Naive B cell (primary cell): ENCODE measurements at places on chromosomes 2 and 18. TPM values are rescaled to one million over a fixed set of nuclear protein-coding genes. Genes with fewer than 3 reads are reported as not detected.

- no peak overlapping the region for H3K27ac ChIP-seq
- DNase-seq, result no peak
- H3K4me1 ChIP-seq, result no peaks in the 10 kb centered on the region
Measured at GRCh38 chr2:143345887-143346787, 216.9 kb downstream of the ARHGAP15 start.

The EPHA4 gene
- 8.8 TPM for polyA plus RNA-seq

The MZT2B gene
- polyA plus RNA-seq, result 118 TPM

The KCNS3 gene
- polyA plus RNA-seq, result not detected

The CHRND gene
- not detected for polyA plus RNA-seq

The NR4A2 gene
- polyA plus RNA-seq, result 46.2 TPM
